ENCODE measurements at places on chromosomes 5 and 9.

- DNase-seq: no peak
Measured at GRCh38 chr9:96871176-96871575, 16.9 kb upstream of the ZNF782 start.

DNA sequence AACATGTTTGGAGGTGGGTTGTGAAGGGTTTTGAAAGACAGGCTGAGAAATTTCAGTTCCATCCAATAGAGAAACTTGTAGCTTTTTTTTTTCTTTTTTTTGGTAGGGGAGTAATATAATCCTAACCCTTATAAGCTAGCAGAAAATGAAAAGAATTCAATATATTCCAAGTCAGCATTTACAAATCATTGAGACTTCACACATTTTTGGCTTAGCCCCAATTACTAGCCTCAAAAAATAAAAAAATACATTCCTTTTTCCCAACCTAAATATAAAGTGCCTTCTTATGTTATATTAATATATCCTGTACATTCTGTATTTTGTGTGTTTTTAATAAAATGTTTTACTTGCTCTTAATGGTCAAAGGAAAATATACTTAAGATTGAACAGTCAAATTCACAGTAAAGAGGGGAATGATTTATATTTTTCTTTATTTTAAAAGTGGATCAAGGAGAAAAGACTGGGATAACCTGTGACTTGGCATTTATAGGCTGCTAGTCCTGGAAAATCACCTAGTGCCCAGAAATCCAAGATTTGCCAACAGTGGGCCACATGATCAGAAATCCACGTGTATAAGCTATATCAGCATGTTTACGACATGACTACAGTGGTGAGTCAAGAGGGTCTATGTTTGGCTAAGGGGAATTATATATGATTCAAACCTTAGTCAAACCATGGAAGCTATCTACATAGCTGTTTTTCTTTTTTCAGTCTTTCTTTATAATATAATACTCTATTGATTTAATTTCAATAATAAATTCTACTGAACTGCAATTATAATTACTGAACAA is 14.5 kb downstream of the HACD4 start:
- DNase-seq: peak; percentile 38

- no peak for DNase-seq
Measured at GRCh38 chr5:110956913-110957813, 114.3 kb upstream of the TSLP start.

DNA sequence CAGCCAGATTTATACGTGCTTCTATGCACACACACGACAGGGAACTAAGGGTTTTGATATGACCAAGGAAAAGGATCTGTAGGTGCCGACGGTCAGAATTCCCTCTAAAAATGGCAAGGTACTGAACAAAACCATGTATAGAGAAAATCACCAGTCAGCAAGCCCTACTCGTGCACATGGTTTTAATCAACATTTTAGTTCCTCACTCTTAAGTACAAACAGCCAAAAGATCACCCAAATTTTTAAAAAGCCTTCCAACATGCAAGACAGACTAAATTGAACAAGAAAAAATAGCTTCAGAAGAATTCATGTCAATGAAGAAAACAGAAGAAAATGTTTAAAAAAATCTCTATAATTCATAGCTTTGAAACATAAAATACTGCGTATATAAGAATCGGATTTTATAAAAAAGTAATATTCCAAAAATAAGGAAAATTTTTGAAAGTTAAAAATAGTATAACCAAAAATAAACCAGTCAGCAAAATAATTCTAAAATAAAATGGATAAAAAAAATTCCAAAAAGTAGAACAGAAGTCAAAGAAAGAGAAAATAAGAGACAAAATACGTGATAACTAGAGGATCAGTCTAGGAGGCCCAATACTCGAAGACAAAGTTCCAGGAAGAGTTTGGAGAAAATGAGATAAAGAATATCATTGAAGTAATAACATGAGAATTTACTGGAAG is 43.0 kb upstream of the KCNV2 start:
- DNase-seq: no peak

GRCh38 chr9:98784831-98785806 is 11.2 kb downstream of the ANKS6 start:
- DNase-seq: no peak

DNA sequence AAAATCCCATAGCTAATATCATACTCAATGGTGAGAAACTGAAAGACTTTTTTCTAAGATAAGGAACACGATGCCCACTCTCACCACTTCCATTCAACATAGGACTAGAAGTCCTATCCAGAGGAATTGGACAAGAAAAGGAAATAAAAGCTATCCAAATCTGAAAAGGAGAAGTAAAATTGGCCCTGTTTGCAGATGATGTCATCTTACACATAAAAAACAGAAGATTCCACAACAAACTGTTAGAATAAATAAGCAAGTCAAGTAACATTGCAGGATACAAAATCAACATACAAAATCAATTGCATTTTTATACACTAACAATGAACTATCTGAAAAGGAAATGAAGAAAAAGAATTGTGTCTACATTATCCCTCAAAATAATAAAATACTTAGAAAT is 308.0 kb downstream of the MCTP1 start:
- DNase-seq: no peak

DNA sequence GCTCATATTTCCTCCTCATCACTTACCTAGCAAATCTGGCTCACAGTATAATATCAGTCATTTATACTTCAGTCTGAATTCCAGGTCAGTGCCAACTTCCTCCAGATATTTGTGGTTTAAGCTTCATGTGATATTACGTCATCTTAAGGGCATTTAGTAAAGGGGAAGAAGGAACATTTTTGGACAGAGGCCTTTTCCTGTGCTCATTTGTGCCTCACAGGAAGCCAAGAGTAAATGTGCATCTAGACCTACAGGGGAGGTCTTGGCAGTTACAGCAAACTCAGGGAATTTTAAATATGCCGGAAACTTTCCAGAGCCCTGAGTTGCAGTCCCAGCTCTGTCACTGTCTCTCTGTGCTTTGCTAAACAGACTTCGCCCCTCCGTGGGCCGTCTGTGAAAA is 12.3 kb upstream of the KCNIP1 start:
- DNase-seq: peak; percentile 69

- DNase-seq: no peak
Measured at GRCh38 chr9:20447291-20447690, 175.0 kb downstream of the MLLT3 start.

GRCh38 chr9:108297073-108297472 is 558.7 kb downstream of the ACTL7B start:
- peak; percentile 96 for DNase-seq

- no peak for DNase-seq
Measured at GRCh38 chr5:56471707-56472106, 238.6 kb upstream of the ANKRD55 start.

DNA sequence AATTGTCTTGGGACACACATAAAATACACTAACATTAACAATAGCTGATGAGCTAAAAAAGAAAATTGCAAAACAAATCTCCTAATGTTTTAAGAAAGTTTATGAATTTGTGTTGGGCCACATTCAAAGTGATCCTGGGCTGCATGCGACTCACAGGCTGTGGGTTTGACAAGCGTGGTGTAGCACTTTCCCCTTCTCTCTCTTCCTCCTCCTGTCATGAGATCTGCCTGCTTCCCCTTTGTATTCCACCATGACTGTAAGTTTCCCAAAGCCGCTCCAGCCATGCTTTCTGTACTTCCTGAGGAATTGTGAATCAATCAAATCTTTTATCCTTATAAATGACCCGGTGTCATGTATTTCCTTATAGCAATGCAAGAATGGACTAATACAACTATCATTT is 178.0 kb downstream of the TLR4 start:
- DNase-seq: no peak

GRCh38 chr5:88862547-88863175 is 20.3 kb downstream of the MEF2C start:
- no peak for DNase-seq

- DNase-seq: peak; percentile 43
Measured at GRCh38 chr5:94693043-94693822, 74.8 kb downstream of the SLF1 start.

GRCh38 chr5:161230221-161230620 is 316.3 kb downstream of the GABRB2 start:
- no peak for DNase-seq

- DNase-seq: no peak
Measured at GRCh38 chr5:130280528-130281217, 376.4 kb downstream of the CHSY3 start.

DNA sequence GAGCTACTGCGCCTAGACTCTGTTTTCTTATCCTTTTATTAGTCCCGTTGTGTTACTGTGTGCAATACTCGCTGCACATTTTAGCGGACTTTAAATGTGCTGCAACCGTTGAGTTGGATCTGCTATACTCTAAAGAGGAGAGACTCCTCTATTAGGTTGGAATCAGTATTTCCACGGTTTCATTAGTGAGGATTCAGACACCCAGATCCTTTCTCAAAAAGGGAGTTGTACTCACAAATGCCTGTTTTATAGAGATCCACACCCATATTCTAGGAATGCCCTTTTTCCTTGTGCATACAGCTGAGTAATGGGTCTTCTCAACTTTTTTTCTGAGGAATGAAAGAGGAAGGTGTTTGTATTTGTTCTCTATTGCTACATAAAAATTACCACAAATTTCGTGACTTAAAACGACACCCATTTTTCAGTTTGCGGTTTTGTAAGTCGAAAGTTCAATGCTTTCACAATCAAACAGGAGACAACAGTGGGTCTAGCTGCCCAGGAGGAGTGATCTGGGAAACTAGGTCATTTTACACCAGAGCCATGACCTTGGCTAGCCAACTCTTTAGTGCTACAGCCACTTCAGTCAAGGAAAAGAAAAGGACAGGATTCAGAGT is 52.8 kb upstream of the SLC44A1 start:
- DNase-seq: peak; percentile 66

DNA sequence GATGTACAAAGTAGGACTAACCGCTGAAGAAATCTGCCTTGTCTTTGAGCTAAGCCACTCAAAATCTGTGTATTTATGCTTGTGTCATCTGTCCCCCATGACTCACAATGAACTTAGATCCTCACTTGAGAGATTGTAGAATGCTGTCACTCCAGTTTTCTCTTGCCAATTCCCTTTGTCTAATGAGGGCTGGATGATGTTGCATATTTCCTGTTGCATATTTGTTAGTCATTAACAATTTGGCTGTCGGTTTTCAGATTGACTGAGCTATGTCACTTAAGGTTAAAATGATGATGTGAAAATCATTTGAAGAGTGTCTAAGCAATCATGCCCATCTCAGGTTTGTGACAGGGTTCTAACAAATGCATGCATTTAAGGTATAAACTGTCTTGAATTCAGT is 481.7 kb downstream of the CDH10 start:
- peak; percentile 3 for DNase-seq

DNA sequence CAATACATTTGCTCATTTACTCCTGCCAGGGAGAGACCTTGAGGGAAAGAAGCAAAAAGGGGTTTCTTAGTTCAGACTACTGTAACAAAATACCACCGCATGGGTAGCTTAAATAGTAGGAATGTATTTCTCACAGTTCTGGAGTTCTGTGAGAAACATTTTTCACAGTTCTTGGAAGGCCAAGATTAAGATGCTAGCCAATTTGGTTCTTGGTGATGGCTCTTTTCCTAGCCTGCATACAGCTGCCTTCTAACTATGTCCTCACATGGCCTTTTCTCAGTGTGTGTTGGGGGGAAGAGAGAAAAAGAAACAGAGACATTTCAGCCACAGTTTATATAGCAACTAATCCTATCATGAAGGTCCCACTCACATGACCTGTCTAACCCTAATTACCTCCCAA is 1644.7 kb upstream of the C9orf72 start:
- DNase-seq: no peak

DNA sequence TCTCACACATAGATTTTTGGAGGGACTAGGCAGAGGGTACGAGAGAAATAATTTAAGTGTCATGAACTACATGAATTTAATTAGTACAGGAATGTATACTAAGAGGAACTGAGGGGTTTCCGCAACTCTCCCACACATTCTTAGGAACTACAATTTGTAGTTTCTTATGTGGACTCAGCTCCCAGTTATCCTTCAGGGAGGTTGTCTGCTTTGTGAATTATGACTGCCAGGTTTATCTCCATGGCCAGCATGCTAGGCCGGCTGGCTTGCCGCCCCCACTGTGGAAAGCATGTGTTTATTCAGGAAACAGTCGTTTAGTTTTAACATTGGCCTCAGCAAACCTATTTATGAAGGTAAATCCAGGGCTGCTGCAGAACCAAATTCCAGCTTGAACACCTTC is 415.0 kb downstream of the KCTD16 start:
- DNase-seq: no peak

DNA sequence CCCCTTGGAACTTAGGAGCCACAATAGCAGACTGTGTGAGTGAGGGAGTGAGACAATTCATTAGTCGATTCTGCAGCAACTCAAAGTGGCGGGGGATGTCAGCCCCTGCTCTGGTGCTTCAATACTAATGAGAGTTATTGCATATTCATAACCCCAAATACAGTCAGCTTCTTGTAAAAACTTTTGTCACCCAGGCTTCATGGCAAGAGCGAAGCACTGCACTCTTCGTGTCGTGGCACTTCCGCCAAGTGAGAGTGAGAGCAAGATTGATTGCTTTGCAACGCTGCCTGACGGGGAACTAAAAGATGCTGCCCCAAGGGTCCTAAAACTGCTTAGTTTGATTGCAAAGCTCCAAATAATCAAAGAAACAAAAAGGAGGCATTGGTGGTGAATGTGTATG is 150.9 kb downstream of the NR2F1-AS1 start:
- no peak for DNase-seq

- no peak for DNase-seq
Measured at GRCh38 chr5:153674356-153674755, 183.9 kb downstream of the GRIA1 start.

DNA sequence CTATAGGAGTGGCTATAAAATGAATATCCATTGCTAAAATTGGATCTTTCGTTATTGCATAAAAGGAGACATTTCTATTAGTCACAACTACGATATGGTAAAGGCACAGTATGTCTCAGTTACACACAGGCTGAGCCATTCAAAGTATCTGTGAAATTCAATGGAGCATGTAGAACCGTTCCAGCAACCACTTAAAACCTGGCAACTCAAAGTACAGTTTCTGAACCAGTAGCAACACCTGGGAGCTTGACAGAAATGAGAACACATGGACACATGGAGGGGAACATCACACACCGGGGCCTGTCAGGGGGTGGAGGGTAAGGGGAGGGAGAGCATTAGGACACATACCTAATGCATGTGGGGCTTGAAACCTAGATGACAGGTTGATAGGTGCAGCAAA is 15.4 kb downstream of the POC5 start:
- no peak for DNase-seq

DNA sequence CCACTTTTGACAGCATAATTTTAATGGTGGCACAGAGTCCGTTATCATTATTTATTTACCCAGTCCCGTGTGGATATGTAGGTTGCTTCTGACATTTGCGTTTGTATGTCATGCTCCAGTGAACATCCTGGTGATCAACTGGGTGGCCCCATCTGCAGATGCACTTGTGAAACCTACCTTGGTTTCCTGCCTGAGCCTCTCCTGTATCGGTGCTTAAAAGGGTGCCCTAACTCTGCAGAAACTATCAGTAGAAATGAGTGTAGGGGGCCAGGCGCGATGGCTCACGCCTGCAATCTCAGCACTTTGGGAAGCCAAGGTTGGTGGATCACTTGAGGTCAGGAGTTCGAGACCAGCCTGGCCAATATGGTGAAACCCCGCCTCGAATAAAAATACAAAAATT is 92.1 kb upstream of the IER5L start:
- DNase-seq: no peak

- no peak for DNase-seq
Measured at GRCh38 chr5:112491257-112491656, 72.2 kb upstream of the EPB41L4A start.

- DNase-seq: no peak
Measured at GRCh38 chr5:94316916-94317838, 301.2 kb downstream of the KIAA0825 start.
